Stimulated activated CD4-positive, alpha-beta T cell treated with anti-CD3 and anti-CD28 coated beads, Interleukin-12 subunit alpha, Interleukin-12 subunit beta, amount 100 ng/mL, for 48 hours (primary cell): ENCODE measurements at places on chromosomes 5 and 9.

GRCh38 chr9:4814913-4815312 is 22.2 kb downstream of the RCL1 start:
- DNase-seq: no peak

GRCh38 chr5:21573416-21574314 is 1279.5 kb downstream of the CDH12 start:
- no peak for DNase-seq

- no peak for DNase-seq
These were observed 184.4 kb downstream of the SAXO1 start for GRCh38 chr9:18848657-18849056.

DNA sequence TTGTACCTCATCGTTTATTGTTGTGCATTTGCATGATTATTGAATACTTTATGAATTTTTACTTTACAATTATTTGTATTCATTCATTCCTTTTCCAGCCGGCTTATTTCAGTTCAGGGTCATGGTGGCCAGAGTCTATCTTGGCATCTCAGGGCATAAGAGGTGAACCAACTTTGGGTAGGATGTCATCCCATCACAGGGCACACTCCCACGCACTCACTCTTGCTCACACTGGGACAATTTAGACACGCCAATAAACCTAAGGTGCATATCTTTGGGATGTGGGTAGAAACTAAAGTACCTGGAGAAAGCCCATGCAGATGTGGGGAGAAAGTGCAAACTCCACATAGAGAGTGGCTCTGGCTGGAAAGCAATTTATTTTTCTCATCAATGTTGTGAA is 158.1 kb upstream of the MAST4 start:
- no peak for DNase-seq

- no peak for DNase-seq
These were observed 3.1 kb downstream of the EDF1 start for GRCh38 chr9:136862849-136863622.

DNA sequence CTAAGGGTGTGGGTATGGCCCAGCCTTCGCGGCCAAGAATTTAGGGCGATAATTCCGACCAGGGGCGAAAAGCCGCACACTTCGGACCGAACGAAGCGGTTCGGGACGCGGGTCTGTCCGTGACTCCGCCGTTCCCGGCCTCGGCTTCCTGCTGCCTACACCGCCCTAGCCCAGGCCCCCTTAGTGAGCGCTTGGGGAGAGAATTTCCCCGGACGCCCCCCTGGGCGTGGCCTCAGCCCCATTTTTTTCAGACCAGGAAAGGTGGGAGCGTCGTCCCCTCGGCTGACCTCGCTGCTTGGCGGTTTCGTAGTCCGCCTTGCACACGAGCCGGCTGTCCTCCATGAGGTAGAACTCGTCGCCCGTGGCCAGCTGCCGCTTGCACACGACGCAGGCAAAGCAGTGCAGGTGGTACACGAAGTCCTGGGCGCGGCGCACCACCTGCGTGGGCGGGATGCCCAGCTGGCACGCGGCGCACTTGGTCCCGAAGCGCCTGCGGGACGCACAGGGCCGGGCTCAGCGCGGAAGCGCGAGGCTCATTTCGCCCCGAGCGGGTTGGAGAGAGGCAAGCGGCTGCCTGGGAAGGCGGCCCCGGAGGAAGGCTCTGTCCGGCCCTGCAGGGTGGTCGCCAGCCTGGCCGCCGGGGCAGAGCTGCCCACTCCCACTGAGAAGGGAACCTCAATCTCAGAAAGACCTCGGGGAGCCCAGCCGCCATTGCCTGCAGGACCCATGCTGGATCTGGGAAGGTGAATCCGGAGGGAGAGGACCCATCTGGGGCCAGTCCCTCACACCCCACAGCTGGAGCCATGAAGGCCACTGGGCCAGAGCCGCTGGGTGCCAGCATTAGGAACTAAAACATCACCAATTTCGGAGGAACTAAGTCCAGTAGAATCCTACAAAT is 5.3 kb downstream of the LHX3 start:
- DNase-seq: no peak

- DNase-seq: no peak
These were observed 113.1 kb upstream of the NIPBL start for GRCh38 chr5:36763454-36763853.

- no peak for DNase-seq
These were observed 119.0 kb downstream of the FBXL7 start for GRCh38 chr5:15618938-15619337.

- no peak for DNase-seq
These were observed 2.2 kb downstream of the PCDHA13 start for GRCh38 chr5:140883927-140884697.

- DNase-seq: no peak
These were observed 287.0 kb downstream of the SH3GL2 start for GRCh38 chr9:17865881-17866280.

- no peak for DNase-seq
These were observed 188.0 kb downstream of the CARTPT start for GRCh38 chr5:71907001-71907588.

DNA sequence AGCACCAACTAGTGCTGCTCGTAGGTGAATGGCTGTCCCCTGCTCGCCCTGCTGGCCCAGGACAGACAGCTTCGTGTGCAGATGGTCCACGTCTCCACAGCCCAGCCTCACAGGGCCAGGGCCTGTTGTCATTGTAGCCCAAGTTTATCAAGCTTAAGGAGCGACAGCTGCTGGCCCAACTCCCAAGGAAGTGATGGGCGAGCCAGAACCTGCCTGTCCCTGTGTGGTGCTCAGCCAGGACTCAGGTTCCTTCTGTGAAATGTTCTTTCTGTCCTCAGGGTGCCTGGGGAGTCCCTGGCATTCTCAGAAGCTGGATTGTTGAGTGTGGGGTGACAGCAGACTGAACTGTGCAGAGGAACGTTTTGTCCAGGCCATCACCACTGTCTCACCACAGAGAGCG is 16.4 kb downstream of the TRIP13 start:
- no peak for DNase-seq

DNA sequence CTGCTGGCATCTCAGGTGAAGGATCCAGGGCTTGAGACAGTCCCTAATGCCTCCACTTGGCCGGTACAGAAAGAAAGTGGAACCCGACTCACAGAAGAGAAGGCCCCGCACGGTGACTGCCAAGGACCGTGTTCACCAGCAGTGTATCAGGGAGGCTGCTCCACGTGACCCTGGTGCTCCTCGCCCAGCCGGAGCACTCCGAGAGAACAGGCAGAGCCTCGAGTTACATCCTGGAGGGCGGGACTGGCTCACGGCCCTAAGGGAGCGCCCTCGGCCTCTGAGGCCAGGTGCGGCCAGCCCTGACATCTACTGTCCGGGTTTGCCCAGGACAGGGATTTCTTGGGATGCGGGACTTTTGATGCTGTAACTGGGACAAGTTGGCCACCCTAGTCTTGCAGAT is 104.0 kb upstream of the SARDH start:
- no peak for DNase-seq

- DNase-seq: no peak
These were observed 358.0 kb downstream of the MSX2 start for GRCh38 chr5:175082346-175082745.

- DNase-seq: no peak
These were observed 17.5 kb downstream of the LCP2 start for GRCh38 chr5:170280011-170280493.

DNA sequence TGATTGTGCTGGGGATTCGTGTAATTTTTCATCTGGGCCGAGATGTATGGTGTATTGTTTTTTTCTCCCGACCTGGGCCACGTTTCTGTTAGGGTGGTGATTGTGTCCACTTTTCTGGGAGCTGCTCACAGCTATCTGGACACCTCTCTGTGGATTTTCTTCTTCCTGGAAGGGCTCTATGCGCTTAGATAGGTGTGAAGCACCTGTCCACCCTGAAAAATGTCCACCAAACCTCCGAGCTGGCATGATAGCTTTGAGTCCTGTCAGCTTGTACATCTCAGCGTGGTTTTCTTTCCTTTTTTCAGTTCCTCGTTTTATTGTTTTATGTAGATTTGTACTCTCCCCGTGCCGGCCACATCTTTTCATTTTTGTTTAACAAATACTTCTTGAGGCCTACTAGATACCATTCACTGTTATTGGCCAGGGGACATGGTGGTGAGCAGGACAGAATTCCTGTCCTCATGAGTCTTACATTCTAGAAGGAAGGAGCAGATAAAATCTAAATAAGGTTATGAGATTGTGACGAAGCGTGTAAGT is 1.1 kb downstream of the UGCG start:
- no peak for DNase-seq

DNA sequence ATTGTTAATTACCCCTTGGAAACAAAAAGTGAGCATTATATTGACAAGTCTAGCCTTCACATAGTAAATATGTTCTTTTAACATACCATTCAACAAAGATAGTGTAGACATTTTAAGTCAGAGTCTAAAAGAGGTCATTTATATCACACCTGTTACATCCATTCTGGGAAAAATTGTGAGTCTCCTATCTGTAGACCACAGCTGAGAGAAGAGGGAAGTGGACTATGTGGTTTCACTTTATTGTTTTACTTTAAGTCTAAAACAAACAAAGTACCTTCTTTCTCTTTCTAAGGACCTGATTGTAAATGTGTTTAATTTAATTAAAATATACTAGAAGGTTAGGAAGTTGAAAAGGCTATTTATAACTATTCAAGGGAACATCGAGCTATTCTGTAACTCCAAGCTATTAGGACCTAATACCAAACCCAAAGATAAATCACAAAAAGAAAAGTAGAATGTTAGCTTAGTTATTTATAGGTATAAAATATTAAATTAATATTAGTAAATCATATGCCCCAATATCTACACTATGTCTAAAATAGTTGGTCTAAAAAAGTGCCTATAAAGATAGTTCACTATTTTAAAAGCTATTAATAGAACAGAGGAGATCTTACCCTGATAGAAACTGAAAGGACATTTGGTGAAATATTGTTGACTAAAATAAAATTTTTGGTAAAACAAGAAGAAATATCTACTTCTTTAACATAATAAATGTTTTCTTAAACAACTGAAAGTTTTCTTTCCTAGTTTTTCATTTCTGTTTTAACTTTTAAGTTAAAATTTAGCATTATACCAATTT is 134.9 kb downstream of the TMEM167A start:
- no peak for DNase-seq

GRCh38 chr5:2332521-2332920 is 419.0 kb downstream of the IRX2 start:
- no peak for DNase-seq

GRCh38 chr5:161261668-161262323 is 284.7 kb downstream of the GABRB2 start:
- no peak for DNase-seq

DNA sequence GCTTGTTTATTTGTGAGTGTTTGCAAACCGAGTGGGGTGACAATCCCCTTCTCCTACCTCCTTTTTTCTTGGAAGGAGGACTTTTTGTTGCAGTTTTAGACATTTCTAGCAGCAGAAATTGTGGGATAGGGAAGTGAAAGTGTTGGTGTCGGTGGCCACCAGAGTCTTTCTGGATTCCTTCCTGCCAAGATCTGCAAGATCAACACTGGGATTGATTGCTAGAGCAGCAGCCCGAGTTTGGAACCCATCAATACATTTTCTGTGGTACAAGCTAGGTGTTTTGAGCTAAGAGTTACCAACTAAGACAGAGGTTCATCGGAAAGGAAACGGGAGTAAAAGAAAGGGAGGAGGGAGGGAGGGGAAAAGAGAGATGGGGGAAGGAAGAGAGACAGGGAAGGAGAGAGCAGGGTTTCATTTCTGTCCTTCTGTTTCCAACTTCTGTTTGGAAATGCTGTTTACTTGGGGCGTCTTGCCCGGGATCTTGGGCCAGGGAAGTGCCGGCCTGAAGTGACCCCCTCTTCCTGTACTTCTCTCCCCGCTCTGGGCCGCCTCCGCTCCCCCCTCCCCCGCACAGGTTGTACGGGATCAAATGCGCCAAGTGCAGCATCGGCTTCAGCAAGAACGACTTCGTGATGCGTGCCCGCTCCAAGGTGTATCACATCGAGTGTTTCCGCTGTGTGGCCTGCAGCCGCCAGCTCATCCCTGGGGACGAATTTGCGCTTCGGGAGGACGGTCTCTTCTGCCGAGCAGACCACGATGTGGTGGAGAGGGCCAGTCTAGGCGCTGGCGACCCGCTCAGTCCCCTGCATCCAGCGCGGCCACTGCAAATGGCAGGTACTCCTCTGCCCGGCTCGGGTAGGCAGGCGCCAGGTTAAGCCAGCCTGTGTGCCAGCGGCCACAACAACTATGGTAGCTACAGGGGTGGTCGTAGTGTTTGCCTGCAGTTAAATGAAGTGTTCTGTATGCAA is 4.0 kb downstream of the ISL1 start:
- DNase-seq: no peak

DNA sequence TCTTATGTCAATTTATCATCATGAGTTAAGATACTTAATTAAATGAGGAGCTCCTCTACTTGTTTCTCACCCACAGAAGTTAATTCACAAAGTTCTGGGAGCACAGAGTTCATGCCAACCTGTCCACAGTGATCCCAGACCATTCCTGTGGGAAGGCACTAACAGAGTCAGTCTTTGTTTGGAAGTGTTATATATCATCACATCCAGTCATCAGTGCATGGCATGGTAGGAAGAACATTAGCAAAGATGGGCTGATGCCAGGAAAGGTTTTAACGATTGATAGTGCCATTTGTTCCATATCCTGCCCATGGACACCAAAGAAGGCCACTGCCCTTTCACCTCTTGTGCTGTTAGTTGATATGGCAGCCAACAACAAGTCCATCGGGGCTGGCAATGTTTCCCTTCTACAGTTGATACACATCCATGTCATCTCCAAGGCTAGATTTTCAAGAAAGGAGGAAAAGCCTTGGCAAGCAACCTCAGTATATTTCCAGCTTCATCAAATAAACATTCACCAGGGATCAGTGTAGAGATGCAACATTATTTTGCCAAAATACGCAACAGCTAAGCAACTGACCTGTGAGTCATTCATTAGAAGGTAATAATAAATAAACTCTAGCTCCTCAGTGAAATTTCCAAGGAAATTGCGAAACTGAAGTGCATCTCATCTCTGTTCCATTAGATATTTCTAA is 169.6 kb downstream of the RORB start:
- no peak for DNase-seq

- DNase-seq: no peak
These were observed 106.1 kb upstream of the SLC44A1 start for GRCh38 chr9:105138306-105138801.

GRCh38 chr9:73265876-73266275 is 114.2 kb downstream of the ANXA1 start:
- no peak for DNase-seq

DNA sequence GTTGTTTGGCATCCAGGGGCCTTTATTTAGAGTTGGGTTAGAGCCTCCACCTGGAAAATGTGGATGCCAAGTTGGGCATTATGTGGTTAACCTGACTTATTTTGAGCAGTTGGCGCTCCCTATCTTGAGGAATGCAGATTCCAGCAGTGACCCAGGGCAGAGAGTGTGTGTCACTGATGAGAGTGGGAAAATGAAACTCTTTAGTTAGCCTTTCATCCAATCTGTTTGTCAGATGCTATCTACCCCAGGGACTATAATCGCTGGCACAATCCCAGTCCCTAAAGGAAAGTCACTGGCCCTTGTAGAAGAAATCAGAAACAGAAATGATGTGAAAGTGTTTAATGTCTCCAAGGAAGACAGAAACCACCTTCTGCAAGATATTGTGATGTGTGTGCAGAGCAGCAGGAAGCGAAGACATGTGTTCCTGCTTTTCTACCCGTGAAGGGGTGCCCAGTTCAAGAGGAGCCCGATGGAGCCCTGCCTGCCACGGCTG is 10.2 kb upstream of the STING1 start:
- no peak for DNase-seq
